MV-4-11 (cell line): ENCODE measurements at places on chromosomes 11 and 22.

DNA sequence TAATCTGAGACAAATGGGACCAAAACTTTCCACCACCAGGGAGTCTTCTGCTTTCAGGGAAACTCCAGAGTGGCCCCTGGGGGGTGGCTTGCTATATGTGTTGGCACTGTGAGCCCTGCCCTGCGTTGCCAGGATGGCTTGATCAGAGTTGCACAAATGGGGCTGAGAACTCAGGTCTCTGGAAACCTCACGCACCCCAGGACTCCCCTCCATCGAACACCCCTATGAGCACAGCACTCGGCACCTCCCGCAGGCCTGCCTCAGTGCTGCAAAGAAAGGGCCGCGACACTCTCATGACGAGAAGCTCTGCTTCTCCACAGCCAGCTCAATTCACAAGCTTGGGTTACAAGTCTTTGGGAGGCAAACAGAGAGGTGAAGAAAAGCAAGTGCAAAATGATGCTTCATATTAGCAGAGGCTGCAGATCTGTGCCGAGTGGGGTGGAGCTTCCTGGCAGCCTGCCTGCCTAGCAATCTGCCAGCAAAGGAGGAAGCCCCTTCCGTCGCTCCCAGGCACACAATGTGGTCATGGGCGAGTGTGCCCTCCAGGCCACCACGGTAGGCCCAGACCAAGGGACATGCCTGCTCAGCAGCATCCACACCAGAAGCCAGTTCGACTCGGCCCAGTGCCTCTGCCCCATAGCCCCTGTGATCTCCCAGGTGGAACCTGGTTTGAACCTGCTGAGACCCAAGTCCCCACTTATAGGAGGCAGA is 55.7 kb downstream of the MYH9 start:
- DNase-seq, result peak; percentile 71

DNA sequence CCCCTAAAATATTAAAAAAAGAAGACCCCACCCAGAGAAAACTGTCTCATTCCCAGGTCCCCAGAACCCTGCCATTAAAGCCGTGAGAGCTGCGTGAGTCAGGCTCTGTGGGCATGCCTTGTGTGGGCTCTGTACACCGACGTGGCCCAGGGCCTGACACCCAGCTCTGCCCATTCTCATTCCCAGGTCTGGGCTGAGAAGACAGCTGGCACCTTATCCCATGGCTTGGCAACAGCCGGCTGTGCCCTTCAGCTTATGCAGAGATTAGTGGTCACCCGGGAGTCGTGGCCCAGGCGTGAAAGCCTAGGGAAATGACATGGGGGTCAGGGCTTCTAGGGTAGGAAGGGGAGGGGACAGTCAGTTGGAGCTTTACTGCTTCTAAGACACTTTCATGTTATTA is 31.9 kb downstream of the OTOG start:
- DNase-seq, result no peak

DNA sequence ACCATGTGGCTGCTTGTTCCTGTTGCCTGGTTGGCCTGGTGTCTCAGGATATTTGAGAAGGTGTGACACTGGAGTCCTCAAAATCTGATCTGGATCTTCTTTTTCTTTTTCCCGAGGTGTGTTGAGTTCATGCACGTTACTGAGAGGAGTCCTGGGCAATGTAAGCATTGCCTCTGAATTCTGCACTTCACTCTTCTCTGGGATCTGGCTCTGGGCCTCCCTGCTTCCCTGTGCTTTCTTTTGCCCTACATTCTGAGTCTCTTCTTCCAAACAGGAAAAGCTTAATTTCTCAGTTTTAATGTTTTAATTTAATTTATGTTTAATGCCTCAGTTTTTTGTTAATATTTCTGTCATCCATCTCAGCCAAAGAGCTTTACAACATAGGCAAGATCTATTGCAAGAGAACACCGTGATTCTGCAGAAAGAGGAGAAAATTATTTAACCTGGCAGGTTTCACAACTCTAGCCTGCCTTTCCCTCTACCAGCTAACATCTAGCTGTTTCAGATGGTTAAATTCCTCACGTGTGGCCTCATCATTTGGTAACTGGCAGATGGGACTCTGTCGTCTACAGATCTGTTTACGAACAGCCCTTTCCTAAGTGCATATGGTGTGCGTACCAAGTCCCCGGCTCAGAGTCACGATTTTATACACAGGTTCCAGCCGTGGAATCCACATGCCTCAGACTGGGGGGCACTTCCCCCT is 24.7 kb downstream of the LDLRAD3 start:
- no peak for DNase-seq

GRCh38 chr11:8261291-8261690 is 2.4 kb downstream of the LMO1 start:
- DNase-seq, result no peak

GRCh38 chr22:22201930-22202343 is 42.6 kb upstream of the VPREB1 start:
- DNase-seq, result no peak

GRCh38 chr11:4393209-4393857 is at the start of gene TRIM21:
TRIM21 (minus strand) TSS chr11:4393702; CDS start chr11:4390409, 3,293 bp downstream.
- peak; percentile 89 for DNase-seq
